A673 (cell line): ENCODE measurements at places on chromosomes 2 and 18. TPM values are rescaled to one million over a fixed set of nuclear protein-coding genes. Genes with fewer than 3 reads are reported as not detected.
A peak's percentile ranks its signal among the peaks of the same experiment; 100 is the strongest.

The COL4A4 gene
- 0.11 TPM in 1 of 2 replicates, not detected in the other for total RNA-seq

The ERBB4 gene
- total RNA-seq, result 37.5 and 40.6 TPM in 2 replicates

The RDH14 gene
- 19.0 and 22.1 TPM in 2 replicates for total RNA-seq

The OSR1 gene
- 0.13 and 0.84 TPM in 2 replicates for total RNA-seq

The COL3A1 gene
- 12.6 and 23.7 TPM in 2 replicates for total RNA-seq

The TNS1 gene
- total RNA-seq, result 88.9 and 99.6 TPM in 2 replicates

The AGXT gene
- not detected in 2 replicates for total RNA-seq

- peak; percentile 72 for DNase-seq
- H3K36me3 ChIP-seq, result no peaks in the 10 kb centered on the region
- H3K4me3 ChIP-seq, result peak overlapping the region; percentile 66
- peak overlapping the region; percentile 47 for H3K27ac ChIP-seq
- no peaks in the 10 kb centered on the region for H3K27me3 ChIP-seq
- H3K4me1 ChIP-seq, result peaks cover 9% of the 10 kb centered on the region
Observed at GRCh38 chr2:188292348-188293239, 920 bp downstream of the GULP1 start.

GRCh38 chr2:45729753-45730512 lies 78.5 kb downstream of the PRKCE start:
- DNase-seq, result peak; percentile 11
- H3K27me3 ChIP-seq, result no peaks in the 10 kb centered on the region
- no peak overlapping the region for H3K4me3 ChIP-seq
- no peaks in the 10 kb centered on the region for H3K36me3 ChIP-seq

DNA sequence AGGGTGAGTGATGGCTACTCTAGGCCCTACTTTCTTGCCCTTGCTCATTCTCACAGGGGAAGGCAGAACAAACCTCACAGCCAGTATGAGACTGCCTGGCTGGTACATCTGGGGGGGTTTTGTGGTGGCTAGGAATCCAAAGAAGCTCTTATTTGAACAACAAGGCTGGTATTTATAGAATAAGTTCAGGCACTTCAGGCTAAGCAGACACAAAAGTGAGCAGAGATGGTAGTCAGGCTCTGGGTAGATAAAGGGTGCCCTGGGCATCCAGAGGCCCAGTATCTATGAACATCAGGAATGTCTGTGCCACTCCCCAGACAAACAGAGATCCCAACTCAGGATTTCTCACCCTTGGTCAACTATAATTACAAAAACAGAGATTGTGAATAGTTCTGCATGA lies 57.2 kb upstream of the RTN4 start:
- no peaks in the 10 kb centered on the region for H3K27me3 ChIP-seq
- H3K27ac ChIP-seq, result peak overlapping the region; percentile 16
- H3K36me3 ChIP-seq, result no peaks in the 10 kb centered on the region
- peaks cover 26% of the 10 kb centered on the region for H3K4me1 ChIP-seq

- H3K27ac ChIP-seq, result peak overlapping the region; percentile 88
- peak; percentile 77 for DNase-seq
- peaks cover 34% of the 10 kb centered on the region for H3K4me1 ChIP-seq
- H3K4me3 ChIP-seq, result peak overlapping the region; percentile 91
- H3K27me3 ChIP-seq, result no peaks in the 10 kb centered on the region
Observed at GRCh38 chr2:226798422-226799210, 1.0 kb downstream of the IRS1 start.

GRCh38 chr2:9984871-9985480 lies 33.5 kb downstream of the GRHL1 start:
- H3K4me1 ChIP-seq, result peaks cover 1% of the 10 kb centered on the region
- H3K36me3 ChIP-seq, result no peaks in the 10 kb centered on the region
- no peak overlapping the region for H3K4me3 ChIP-seq
- H3K27me3 ChIP-seq, result no peaks in the 10 kb centered on the region
- no peak for DNase-seq

GRCh38 chr2:67459761-67460160 lies 62.6 kb downstream of the ETAA1 start:
- no peaks in the 10 kb centered on the region for H3K36me3 ChIP-seq
- H3K4me3 ChIP-seq, result no peak overlapping the region
- H3K4me1 ChIP-seq, result no peaks in the 10 kb centered on the region
- no peak for DNase-seq
- H3K27me3 ChIP-seq, result no peaks in the 10 kb centered on the region
- H3K27ac ChIP-seq, result no peak overlapping the region

- DNase-seq, result no peak
- H3K27me3 ChIP-seq, result no peaks in the 10 kb centered on the region
- no peak overlapping the region for H3K27ac ChIP-seq
- H3K4me3 ChIP-seq, result no peak overlapping the region
Observed at GRCh38 chr2:200101922-200102321, 146.5 kb downstream of the MAIP1 start.

- H3K4me1 ChIP-seq, result peaks cover 9% of the 10 kb centered on the region
- H3K4me3 ChIP-seq, result no peak overlapping the region
- no peaks in the 10 kb centered on the region for H3K27me3 ChIP-seq
- DNase-seq, result no peak
- H3K36me3 ChIP-seq, result no peaks in the 10 kb centered on the region
Observed at GRCh38 chr2:223856584-223856983, 19.2 kb upstream of the AP1S3 start.

GRCh38 chr2:109346601-109347228 lies 217.7 kb downstream of the SH3RF3 start:
- no peak overlapping the region for H3K4me3 ChIP-seq
- DNase-seq, result no peak
- peaks cover 7% of the 10 kb centered on the region for H3K4me1 ChIP-seq
- no peaks in the 10 kb centered on the region for H3K27me3 ChIP-seq

DNA sequence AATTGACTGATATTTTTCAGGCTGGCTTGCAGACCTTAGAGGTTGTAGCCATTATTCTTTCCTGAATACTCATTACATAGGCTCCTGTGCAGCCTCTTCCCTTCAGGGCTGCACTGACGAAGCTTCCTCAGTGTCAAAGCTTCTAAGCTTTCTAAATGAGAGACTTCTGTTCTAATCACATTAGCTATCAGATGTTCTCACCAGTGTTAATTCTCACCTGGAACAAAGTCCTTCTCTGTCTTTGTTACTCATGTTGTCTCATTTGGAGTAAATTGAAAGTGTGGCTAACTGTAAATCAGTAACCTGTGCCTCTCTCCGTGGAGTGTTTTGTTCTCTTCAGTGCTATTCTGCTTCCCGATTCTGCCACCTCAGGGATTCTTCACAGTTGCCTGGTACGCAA lies 76.9 kb downstream of the MC4R start:
- H3K27ac ChIP-seq, result no peak overlapping the region
- H3K36me3 ChIP-seq, result no peaks in the 10 kb centered on the region
- no peak for DNase-seq
- no peak overlapping the region for H3K4me3 ChIP-seq
- no peaks in the 10 kb centered on the region for H3K4me1 ChIP-seq
- H3K27me3 ChIP-seq, result peaks cover 50% of the 10 kb centered on the region

GRCh38 chr18:22934789-22935188 lies 1.7 kb downstream of the RBBP8 start:
- peak overlapping the region; percentile 88 for H3K4me3 ChIP-seq
- peaks cover 20% of the 10 kb centered on the region for H3K36me3 ChIP-seq
- no peak overlapping the region for H3K27ac ChIP-seq
- no peaks in the 10 kb centered on the region for H3K27me3 ChIP-seq
- peaks cover 12% of the 10 kb centered on the region for H3K4me1 ChIP-seq

GRCh38 chr2:168545439-168546082 lies 89.5 kb downstream of the CERS6 start:
- no peak for DNase-seq
- H3K27me3 ChIP-seq, result no peaks in the 10 kb centered on the region
- H3K27ac ChIP-seq, result no peak overlapping the region
- no peak overlapping the region for H3K4me3 ChIP-seq
- H3K36me3 ChIP-seq, result no peaks in the 10 kb centered on the region
- no peaks in the 10 kb centered on the region for H3K4me1 ChIP-seq

GRCh38 chr2:207483066-207483465 lies 46.7 kb upstream of the CREB1 start:
- H3K4me1 ChIP-seq, result no peaks in the 10 kb centered on the region
- H3K27ac ChIP-seq, result no peak overlapping the region
- H3K27me3 ChIP-seq, result peaks cover 20% of the 10 kb centered on the region
- H3K36me3 ChIP-seq, result no peaks in the 10 kb centered on the region
- DNase-seq, result no peak
- no peak overlapping the region for H3K4me3 ChIP-seq

DNA sequence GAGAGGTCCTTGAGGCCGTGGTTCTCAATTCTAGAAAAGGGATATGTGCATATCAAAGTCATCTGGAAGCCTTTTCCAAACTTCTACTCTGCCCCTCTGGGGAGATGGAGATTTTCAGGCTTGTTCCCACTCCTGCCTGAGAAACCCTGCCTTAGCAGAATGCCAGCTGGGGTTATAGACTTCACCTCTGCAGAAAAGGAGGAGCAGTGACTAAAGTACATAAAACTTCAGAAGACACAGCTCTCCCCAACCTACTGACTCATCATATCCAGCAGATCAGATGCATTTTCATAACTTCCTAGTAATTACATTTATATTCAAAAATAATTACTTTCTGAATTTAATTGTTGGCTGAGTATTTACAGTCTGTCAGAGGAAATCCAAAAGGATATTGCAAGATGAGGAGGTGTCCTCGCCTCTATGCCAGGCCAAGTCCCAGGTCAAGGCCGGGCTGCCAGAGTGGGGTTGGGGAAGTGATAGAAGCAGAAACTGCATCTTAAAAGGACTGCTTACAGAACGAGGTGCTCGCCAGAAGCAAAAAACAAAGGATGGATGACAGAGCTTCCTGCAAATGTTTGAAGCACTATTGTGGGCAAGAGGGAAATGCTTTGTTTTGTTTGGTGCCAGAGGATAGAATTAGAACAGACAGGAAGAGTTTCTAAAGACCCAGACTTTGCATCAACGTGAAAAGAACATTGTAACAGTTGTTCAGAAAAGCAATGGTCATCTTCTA lies 75.6 kb upstream of the APCDD1 start:
- H3K27me3 ChIP-seq, result no peaks in the 10 kb centered on the region
- H3K36me3 ChIP-seq, result no peaks in the 10 kb centered on the region
- peaks cover 16% of the 10 kb centered on the region for H3K4me1 ChIP-seq
- no peak overlapping the region for H3K27ac ChIP-seq
- DNase-seq, result no peak

GRCh38 chr2:181404472-181404871 lies 52.7 kb upstream of the ITGA4 start:
- peak; percentile 55 for DNase-seq
- no peaks in the 10 kb centered on the region for H3K36me3 ChIP-seq
- no peaks in the 10 kb centered on the region for H3K27me3 ChIP-seq
- H3K27ac ChIP-seq, result peak overlapping the region; percentile 5
- H3K4me1 ChIP-seq, result peaks cover 18% of the 10 kb centered on the region

DNA sequence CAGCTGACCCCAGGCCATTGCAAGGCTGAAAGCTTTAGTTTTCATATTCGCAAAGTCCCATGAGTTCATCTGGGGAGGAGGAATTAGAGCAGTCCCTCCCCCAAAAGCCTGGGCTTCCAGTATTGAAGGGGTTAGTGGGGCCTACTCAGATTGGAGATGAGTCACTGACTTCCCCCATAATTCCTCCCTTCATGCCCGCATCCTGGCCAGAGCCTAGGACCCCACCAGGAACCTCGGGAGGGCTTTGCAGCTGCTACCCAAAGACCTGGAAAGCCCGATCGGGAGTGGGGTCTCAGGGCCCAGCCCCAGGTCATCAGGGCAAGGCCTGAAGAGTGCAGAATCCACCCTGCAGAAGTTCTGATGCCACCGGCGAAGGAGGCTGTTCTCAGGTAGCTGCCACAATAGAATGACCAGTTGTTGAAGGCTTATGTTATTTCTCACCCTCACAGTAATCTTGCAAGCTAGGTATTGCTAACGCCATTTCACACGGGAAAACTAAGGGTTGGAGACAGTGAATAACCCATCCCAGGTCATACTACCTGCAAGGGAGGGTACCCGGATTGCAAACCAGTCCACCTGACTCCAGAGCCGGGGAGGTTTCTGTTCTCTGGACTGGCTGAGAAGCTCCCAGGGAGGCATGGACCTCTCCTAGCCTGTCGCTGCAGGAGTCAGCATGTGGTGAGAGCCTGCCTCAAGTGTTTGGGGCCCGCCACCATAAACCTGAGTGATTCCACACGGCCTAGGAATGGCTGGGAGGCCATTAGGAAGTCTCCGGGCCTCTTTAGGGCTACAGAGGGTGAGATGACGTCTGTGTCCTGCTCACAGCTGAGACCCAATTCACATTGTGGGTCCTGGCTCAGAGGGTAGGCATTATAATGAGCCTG lies 5.8 kb upstream of the ARID5A start:
- no peak overlapping the region for H3K27ac ChIP-seq
- H3K36me3 ChIP-seq, result no peaks in the 10 kb centered on the region
- H3K4me1 ChIP-seq, result peaks cover 54% of the 10 kb centered on the region

DNA sequence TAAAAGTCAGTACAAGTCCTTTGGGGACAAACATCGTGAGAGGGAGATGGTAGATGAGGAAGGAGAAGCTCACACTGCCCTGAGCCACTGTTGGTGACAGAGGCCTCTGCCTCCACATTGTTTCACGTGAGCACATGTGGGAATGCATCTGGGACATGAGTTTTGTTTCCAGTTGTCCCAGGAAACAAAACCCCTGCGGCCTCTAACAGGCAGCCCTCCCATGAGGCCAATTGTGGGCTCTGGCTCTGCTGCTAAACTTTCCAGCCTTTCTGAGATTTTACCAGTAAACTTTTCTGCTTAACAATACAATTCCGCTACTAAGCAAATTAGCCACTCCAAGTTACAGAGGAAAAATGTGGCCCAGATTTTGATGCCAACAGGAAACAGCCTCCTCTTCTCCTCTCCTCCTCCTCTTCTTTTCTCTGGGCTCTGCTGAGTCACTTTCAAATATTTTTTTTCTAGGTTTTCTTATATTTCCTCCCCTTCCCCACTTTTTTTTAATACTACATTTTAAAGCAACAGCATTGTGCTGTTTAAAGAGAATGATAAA lies 23.4 kb upstream of the LRRC30 start:
- H3K36me3 ChIP-seq, result no peaks in the 10 kb centered on the region
- H3K4me3 ChIP-seq, result no peak overlapping the region
- no peak for DNase-seq
- H3K4me1 ChIP-seq, result no peaks in the 10 kb centered on the region
- no peaks in the 10 kb centered on the region for H3K27me3 ChIP-seq

DNA sequence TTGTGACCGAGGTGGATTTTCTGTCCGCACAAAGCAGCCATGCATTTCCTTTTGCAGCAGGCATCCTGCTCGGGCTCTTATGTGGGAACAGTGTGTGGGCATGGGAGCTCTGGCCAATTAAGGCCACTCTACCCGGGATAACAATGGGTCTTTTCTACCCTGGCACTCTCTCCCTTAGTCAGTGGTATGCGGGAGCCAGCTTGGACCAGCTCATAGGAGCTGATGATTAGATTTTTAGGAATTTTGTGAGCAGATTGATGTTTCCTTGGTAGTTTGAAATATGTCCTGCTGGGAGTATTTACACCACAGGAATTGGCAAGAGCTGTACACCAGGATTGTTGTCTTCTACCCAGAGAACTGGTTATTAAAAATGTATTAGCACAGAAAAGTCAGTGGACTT lies 89.3 kb downstream of the SPP2 start:
- H3K27ac ChIP-seq, result no peak overlapping the region
- H3K4me3 ChIP-seq, result no peak overlapping the region
- H3K4me1 ChIP-seq, result no peaks in the 10 kb centered on the region
- H3K36me3 ChIP-seq, result no peaks in the 10 kb centered on the region
- H3K27me3 ChIP-seq, result no peaks in the 10 kb centered on the region
- no peak for DNase-seq

GRCh38 chr18:13545955-13546354 lies 180.4 kb downstream of the FAM210A start:
- no peaks in the 10 kb centered on the region for H3K36me3 ChIP-seq
- no peak overlapping the region for H3K27ac ChIP-seq
- no peak overlapping the region for H3K4me3 ChIP-seq
- H3K4me1 ChIP-seq, result peaks cover 24% of the 10 kb centered on the region
